Muscle of back (tissue), 13 donors: ENCODE measurements at places on chromosomes 4 and X. TPM values are rescaled to one million over a fixed set of nuclear protein-coding genes. Genes with fewer than 3 reads are reported as not detected.
A peak's percentile ranks its signal among the peaks of the same experiment; 100 is the strongest.

Gene PLAC1
- polyA plus RNA-seq = 4.1 TPM

- peak; percentile 34 for DNase-seq
Observed at GRCh38 chr4:152534541-152535359, 1.1 kb downstream of the FBXW7 start.

Gene TCEAL7
- 237 TPM for polyA plus RNA-seq

GRCh38 chr4:8328866-8329559 lies 59.5 kb downstream of the HTRA3 start:
- DNase-seq = no peak

- no peak for DNase-seq
Observed at GRCh38 chr4:111849746-111850284, 295.4 kb upstream of the FAM241A start.

GRCh38 chr4:5883916-5884315 lies 9.0 kb downstream of the CRMP1 start:
- DNase-seq = no peak

Gene AMMECR1
- polyA plus RNA-seq = 8.2 TPM

DNA sequence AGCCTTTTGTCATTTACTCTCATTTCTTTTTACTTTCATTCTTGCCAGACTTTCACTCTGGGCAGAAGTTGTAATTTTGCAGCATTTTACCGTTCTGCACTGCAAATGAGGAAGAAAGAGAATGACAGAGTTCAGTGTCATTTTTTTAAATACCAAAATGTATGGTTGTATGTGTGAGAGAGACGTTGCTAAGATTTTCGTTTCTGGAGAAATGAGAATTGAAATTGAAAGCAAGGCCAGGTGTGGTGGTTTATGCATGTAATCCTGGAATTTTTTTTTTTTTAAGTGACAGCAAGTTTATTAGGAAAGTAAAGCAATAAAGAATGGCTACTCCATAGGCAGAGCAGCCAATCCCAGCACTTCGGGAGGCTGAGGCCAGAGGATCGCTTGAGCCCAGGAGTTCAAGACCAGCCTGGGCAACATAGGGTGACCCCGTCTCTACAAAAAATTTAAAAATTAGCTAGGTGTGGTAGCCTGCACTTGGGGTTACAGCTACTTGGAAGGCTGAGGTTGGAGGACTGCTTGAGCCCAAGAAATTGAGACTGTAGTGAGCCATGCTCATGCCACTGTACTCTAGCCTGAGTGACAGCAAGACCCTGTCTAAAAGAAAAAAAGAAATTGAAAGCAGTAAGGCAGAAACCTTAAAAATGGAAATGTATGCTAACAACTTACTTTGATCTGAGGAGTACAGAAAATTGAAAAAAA lies 12.9 kb downstream of the DCK start:
- no peak for DNase-seq

DNA sequence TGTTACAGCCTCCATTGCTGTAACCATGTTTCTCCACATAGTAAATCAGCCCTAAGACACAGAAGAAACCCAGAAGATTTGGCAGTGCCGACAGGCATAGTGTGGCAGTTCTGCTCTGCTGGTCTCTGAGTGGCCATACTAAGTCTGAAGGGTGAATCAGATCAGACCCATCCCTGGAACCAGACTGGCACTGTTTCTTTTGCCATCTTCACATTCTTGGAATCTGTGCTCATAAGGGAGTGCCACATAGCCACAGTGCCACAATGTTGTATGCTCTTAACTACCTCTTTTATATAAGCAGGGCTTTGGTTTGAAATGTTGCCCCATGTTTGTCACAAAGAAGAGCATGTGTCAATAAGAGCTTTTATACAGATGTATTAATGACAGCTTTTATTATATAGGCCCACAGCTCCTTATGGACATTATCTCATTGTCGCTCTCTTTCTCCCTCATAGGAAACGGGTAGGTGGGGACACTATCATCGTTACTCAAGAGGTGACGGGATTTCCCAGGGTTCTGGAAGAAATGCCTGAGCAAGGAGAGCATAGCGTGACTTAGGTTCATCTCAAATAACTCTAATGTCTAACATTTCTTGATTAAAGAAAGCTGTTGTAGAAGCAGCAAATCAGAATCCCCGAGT lies 128.2 kb downstream of the CBR4 start:
- DNase-seq = no peak

GRCh38 chr4:123168812-123169211 lies 227.8 kb upstream of the SPRY1 start:
- no peak for DNase-seq

- no peak for DNase-seq
Observed at GRCh38 chrX:41711021-41711667, 12.8 kb upstream of the GPR82 start.

GRCh38 chr4:138636781-138637180 lies 378.8 kb upstream of the NOCT start:
- DNase-seq = no peak

Gene REELD1
- polyA plus RNA-seq = 0.25 TPM

DNA sequence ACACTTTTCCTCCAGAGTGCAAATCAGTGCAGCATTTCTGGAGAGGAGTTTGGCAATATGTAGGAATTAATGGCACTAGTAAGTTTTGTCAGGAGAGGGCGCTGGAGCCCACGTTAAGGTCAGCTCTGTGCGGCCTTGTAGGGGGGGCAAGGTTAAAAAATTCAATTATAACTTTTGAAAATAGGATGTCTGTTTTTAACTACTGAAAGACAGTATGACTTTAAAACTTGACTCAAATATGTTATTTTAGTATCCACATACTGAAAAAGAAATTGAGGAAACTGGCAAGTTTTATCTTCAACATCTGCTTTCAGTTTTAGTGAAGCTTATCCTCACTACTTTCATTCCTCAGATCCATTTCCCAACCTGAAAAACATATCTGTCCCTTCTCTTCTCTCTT lies 30.9 kb upstream of the HSD17B13 start:
- peak; percentile 17 for DNase-seq

- DNase-seq = peak; percentile 17
Observed at GRCh38 chrX:43655151-43656004, 721 bp upstream of the MAOA start.

Gene RUFY3
- 110 TPM for polyA plus RNA-seq

DNA sequence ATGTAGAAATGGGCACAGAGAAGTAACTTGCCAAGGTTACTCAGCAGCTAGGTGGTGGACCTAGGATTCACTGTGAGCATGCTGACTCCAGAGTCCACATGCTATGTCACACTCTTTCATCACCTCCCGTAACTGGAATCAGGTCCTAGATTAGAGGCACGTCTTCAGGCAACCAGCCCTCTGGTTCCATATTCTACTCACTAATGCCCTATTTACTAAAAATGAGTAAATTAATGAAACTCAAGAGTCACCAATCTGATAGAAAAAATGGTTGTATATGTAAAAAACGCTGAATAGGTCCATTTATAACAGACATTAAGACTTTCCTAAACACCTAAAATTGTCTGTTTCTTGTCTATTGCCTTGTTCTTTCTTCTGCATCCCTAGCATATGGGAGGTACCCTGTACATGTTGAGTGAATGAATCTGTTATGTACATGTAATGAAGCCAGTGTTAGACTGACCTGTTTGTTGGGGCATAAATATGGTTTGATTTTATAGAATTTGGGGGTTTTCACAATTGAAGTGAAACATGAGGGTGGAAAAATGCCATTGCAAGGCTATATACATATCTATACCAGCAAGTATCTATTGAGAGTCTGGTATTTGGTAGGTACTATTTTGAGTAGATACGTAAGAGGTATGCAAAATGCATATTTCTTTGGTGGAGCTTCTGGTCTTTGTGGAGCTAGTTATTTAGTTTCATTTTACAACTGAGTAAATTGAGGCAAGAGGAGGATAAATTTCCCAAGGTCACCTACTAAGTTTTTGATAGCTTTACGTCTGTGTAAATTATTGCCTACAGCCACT lies 7.5 kb upstream of the RUFY3 start:
- DNase-seq = no peak

GRCh38 chrX:119721926-119722325 lies 29.0 kb upstream of the SEPTIN6 start:
- DNase-seq = no peak

DNA sequence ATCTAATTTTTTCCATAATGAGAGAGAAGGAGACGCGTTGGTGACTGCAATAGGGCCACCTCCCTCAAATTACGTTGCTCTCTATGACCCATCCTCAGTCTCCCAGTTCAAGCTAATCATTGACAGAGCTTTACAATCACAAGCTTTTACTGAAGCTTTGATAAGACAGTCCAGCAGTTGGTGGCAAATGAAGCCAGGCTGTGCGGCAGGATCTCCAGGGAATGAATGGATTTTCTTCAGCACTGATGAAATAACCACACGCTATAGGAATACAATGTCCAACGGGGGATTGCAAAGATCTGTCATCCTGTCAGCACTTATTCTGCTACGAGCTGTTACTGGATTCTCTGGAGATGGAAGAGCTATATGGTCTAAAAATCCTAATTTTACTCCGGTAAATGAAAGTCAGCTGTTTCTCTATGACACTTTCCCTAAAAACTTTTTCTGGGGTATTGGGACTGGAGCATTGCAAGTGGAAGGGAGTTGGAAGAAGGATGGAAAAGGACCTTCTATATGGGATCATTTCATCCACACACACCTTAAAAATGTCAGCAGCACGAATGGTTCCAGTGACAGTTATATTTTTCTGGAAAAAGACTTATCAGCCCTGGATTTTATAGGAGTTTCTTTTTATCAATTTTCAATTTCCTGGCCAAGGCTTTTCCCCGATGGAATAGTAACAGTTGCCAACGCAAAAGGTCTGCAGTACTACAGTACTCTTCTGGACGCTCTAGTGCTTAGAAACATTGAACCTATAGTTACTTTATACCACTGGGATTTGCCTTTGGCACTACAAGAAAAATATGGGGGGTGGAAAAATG lies at the start of gene KLB:
TSS of gene KLB (plus strand) at position 168 of the 821 bp plus-strand sequence. CDS start at position 188, 20 bp downstream.
- peak; percentile 34 for DNase-seq

DNA sequence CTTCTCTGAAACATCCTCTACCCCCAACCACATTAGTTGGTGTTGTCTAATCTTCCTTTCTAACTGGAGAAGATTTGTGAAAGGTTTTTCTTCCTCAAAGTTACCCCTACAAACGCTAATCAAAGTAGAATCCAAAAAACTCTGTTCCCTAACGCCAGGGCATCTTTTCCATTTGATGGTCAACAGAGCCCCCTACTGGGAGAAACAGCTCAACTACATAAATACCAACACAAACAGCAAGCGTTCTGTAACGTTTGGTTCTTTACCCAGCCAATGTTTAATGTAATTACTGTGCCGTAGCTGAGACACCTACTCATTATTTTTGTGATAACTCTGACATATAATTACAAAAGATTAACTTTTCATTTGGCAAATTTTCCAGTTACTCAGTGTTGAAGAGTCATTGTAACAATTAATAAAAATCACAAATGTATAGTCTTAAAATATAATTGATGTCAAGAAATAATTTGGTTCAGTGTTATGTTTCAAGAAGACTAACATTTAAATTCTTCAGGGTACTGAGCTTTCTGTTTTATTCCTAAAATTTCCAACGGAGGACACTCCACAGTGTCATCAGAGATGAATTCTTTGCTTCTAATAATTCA lies 94.9 kb upstream of the TBC1D9 start:
- peak; percentile 86 for DNase-seq

Gene MAP7D2
- polyA plus RNA-seq = 0.42 TPM

Gene HMX1
- 0.17 TPM for polyA plus RNA-seq

DNA sequence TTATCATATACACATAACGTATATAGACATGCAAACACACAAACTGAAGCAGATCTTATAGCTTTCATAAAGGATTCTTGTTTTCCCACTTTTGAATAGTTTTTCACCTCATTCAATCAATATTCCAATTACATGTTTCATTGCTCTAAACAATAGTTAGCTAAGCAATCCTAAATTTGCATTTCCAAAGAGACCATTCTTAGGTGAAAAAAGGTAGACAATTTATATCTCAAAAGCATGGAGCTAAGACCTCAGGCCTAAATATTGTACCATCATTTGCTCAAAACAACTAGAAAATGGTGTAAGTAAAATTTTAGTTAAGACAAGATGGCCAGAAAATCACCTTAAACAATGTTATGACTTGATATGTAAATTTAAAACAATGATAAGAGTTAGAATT lies 1148.5 kb upstream of the DIAPH2 start:
- no peak for DNase-seq

GRCh38 chr4:8391071-8391470 lies 49.5 kb downstream of the ACOX3 start:
- DNase-seq = no peak

DNA sequence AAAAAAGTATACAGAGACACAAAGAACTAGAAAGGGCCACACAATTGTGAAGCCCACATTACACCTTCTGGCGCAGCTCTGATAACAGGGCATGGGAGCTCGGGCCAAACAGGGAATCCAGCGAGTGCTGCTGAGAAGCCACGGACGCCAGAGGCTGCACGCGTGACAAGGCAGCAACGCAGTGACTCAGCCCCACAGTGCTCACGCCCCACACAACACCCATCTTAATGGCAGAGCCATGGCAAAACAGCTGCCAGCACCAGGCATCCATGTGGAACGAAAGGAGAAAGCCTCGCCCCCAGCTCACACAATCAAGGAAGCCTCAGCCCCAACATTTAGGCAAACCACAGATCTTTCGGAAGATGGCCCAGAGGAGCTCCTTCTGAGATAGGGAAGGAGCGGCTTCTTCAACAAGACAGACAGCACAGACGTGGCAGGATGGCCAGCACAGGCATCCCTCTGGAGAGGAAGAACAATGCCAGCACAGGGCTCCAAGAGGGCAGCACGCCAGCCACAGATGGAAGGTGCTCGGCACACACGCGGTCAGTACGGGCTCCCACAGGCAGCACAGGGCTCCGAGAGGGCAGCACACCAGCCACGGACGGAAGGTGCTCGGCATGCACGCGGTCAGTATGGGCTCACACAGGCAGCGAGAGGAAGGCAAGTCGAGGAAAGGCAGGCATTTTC lies 33.1 kb downstream of the GAK start:
- DNase-seq = no peak

Gene DLG3
- 7.0 TPM for polyA plus RNA-seq

DNA sequence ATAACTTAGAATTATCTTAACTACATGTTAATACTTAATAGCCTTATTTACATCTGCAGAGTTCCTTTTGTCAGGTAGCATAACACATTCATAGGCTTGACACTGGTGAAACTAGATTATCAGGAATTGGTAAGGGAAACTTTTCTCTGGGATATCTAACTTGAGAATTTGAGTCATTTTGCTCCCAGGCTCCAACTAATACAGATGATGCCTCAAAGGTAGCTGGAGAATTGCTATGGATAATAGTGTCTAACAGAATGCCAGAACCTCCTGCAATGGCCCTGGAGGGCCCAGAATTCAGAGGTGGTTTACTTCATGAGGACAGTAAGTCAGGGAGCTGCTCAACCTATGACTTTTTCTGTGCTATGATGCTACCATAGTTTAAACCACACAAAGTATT lies 13.9 kb upstream of the TMPRSS11D start:
- no peak for DNase-seq

Gene INTS6L
- 11.7 TPM for polyA plus RNA-seq

Gene CT83
- not detected for polyA plus RNA-seq

Gene CLDN34
- not detected for polyA plus RNA-seq
